SW480 (cell line): ENCODE measurements at places on chromosomes 13 and 19.

- peak; percentile 40 for DNase-seq
Measured at GRCh38 chr13:79451500-79451962, 29.4 kb upstream of the NDFIP2 start.

DNA sequence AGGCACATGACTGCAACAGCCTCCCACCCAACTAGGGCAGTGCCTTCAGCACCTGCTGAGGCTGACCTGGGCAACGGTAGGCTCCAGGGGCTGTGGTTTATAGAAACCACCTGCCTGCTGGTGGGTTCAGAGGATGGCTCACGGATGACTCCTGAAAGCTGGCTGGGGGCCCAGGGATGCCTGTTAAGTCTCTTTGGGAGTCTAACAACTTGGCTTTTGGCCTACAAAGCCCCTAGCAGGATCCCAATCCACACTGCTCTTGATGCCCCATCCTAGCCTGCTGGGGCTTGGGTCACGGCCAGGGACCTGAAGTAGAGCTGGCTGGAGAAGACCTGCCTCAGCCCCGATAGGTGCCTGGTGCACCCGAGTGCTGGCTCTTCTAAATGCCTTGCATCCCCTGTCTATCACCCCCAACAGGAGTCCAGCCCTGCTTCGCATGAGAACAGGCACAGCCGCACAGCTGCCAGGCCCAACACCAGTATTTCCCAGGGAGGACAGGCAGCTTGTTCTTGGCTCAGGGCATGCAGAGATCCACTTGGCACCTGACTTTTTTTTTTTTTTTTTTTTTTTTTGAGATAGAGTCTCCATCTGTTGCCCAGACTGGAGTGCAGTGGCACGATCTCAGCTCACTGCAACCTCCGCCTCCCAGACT, 9.1 kb upstream of the EPHX3 start:
- DNase-seq = no peak

DNA sequence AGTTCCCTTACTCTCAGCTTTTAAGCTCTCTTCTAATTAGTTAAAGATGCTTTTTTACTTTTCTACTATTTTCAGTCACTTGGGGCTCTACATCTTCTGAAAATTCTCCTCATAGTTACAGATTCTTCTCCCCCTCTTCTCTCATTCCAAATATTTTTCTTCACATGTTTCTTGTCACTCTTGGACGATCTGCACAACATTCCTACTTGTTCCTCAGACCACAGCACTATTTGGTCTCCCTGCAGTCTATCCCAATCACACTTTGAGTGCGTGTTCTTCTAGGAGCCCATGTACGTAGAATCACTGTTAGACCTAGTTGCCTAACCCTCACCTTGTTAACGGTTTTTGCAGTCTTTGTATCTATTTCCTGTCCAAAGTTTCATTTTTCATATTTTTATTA, 222.5 kb upstream of the SPRY2 start:
- DNase-seq = no peak

DNA sequence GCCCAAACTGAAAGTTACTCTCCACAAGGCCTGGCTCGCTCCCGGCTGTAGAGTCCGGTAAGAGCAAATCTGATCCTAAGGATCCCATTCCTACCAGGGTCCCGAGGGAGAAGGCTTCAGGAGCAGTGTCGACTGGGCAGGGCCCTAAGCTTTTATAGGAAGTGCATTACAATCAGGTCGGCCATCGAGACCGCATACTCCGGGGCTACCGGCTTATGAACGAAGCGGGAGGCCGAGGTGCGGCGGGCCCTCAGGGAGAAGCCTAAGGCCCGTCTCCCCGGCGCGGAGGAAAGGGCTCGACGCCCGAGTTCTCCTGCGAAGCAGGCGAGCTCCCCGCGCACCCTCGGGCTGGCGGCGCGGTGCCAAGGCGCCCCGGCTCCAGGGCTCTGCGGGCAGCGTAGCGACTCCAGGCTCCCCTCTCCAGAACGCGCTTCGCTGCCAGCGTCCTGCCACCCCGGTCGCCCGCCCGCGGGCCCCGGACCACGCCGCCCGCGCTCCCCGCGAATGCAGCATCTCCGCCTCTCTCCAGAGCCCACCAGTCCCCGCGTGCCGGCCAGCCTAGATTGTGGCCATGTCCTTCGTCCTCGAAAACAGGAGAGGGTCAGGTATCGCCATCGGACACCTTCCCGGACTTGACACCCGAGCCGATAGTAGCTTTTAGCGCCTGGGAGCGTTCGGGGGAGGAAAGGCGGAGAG, 1.4 kb downstream of the EFNB2 start:
- peak; percentile 59 for DNase-seq

DNA sequence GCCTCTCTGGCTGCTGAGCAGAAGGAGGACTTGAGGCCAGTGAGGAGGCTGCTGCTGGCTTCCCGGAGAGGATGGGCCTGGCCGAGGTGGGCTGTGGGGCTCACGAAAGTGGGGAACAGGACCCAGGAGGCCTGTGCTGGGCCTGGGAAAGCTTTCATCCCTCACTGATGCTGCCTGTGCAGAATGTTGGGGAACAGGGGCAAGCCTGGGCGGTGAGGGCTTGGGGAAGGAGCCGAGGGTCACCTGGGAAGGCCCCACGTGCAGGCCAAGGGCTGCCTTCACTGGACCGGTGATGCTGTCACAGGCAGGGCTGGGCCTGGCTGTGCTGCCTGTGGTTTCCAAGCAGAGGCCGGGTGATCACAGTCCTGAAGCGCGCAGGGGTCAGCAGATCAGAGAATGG, 9.4 kb downstream of the AP1M1 start:
- DNase-seq = no peak

GRCh38 chr19:37413313-37414084, 42.6 kb downstream of the ZNF527 start:
- no peak for DNase-seq

- peak; percentile 85 for DNase-seq
Measured at GRCh38 chr19:42176990-42177685, 40.3 kb downstream of the DEDD2 start.

DNA sequence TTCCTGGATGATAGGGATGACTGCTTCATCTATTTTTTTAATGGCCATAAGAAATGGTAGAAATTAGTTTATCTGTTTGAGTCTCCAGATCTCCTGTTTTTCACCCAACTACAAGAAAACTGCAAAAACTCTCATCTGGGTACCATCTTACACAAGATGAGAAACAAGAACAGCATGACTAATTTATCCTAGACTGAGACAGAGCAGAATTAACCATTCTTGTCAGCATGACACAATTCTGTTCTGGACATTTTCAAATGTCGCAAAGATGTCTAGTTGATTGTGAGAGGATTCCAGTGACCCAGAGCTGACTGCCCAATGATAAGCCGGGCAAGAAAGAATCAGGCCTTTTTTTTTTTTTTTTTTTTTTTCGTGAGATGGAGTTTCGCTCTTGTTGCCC, 12.8 kb downstream of the ZNF43 start:
- no peak for DNase-seq

DNA sequence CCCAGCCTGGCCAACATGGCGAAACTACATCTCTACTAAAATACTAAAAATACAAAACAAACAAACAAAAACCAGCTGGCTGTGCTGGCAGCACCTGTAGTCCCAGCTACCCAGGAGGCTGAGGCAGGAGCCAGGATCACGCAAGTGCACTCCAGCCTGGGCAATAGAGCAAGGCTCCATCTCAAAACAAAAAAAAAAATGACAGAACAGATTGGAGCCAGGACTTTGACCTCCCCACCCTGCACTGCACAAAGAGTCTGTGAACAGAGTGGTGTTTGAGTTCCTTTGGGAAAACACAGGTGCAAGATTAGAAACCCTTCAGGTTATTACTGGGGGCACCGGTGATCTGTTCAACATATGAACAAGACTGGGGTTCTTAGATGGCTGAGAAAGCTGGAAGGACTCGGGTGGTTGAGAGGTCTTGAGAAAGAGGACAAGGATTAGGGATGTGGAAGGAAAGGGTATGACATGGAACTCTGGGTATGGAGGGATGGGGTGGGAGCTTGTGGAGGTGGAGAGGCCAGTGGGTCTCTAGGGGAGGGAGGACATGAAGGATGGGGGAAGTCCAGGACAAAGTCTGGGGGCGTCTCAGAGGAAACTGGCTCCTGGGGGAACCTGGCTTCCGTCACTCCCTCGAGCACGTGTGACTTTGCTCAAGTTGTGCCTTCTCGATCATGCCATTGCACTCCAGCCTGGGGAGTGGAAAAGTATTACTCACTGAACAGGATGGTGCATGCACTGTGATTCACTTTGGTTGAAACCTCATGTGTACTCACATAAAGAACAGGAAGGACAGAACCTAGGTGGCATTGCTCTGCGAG, 25.9 kb downstream of the RCN3 start:
- no peak for DNase-seq

DNA sequence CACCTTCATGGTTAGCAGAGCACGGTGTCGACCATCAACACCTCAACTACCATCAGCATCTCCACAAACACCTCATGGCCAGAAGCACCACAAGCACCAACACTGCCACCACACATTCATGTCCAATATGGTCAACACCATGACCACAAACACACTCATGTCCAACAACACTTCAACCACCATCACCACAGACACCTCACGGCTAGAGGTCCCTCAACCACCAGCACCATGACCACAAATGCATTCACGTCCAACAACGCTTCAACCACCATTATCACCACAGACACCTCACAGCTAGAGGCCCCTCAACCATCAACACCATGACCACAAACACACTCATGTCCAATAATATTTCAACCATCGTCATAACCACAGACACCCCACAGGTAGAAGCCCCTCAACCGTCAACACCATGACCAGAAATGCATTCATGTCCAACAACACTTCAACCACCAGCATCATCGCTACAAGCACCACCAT, 10.2 kb downstream of the TRAPPC5 start:
- DNase-seq = no peak

- no peak for DNase-seq
Measured at GRCh38 chr13:36788276-36788675, 30.7 kb upstream of the RFXAP start.

GRCh38 chr13:99265162-99265800, 7.1 kb upstream of the GPR18 start:
- DNase-seq = no peak

- no peak for DNase-seq
Measured at GRCh38 chr19:55198651-55199050, 10.7 kb downstream of the PTPRH start.

- DNase-seq = no peak
Measured at GRCh38 chr19:33407140-33407551, 33.6 kb downstream of the CEBPG start.

- DNase-seq = no peak
Measured at GRCh38 chr19:33831825-33832224, 35.2 kb downstream of the KCTD15 start.

- no peak for DNase-seq
Measured at GRCh38 chr13:77397636-77398035, 70.7 kb upstream of the MYCBP2 start.

DNA sequence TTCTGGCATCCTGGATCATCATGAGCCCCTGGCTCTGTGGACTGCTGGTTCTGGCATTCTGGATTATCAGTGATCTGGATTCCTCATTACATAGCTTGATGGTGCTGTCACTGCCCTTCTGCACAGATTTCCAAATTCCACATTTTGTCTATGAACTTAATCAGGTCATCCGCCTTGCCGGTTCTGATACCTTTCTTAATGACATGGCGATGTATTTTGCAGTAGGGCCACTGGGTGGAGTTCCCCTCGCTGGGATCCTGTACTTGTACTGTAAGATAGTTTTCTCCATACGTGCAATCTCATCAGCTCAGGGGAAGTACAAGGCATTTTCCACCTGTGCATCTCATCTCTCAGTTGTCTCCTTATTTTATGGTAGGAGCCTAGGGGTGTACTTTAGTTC, 24.4 kb upstream of the OR7C2 start:
- DNase-seq = no peak

DNA sequence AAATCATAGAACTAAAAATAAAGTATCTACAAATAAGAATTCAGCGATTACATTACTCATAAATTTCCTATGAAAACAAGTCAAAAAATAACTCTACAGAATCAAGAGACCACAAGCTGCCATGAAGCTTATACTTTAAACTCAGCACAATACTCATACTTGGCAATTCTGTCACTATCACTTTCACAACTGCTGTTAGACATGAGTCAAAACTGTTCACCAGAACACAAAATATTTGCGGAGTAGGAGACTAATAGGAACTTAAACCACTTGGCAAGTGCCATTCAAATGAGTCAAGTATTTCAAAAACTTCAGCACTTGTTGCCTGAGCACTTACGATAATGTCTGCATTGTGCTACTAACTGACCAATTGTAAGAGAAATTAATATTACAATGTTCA, 387.8 kb upstream of the GPC6 start:
- peak; percentile 4 for DNase-seq

GRCh38 chr19:16841391-16841926, 12.3 kb downstream of the SIN3B start:
- DNase-seq = no peak

DNA sequence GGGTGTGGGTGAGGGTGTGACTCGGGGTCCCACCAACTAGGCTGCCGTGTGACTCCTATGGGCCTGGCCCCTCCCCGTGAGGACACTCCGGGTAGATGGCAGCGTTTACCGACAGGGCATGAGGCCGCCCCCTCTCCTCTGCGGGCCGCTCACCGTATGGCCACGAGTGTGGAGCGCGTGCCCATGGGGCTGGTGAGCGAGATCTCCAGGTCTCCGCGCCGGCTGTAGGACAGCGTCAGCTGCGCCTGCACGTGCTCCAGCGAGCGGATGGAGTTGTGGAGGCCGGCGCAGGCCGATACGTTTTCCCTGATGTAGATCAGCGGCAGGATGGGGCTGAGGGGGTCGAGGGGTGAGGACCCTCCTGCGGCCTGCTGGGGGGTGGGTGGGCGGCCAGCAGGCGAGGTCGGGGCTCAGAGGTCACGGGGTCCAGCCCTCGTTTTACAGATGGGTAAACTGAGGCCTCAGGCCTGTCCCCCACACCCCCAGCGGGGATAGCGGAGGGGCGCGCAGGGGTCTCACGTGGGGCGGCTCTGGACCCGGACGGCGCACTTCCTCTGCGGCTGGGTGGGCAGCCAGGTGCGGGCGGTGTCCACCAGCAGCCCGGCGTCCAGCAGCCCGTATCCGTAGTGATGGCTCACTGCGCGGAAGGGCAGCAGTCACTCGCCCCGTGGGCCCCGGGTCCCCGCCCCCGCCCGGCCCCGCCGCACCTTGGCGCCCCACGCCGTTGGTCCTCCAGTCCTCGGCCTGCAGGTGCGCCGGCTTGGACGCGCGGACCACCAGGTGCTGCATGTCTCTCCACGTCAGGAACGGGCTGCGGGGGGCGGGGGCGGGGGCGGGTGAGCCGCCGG, 4.3 kb upstream of the C19orf25 start:
- no peak for DNase-seq

DNA sequence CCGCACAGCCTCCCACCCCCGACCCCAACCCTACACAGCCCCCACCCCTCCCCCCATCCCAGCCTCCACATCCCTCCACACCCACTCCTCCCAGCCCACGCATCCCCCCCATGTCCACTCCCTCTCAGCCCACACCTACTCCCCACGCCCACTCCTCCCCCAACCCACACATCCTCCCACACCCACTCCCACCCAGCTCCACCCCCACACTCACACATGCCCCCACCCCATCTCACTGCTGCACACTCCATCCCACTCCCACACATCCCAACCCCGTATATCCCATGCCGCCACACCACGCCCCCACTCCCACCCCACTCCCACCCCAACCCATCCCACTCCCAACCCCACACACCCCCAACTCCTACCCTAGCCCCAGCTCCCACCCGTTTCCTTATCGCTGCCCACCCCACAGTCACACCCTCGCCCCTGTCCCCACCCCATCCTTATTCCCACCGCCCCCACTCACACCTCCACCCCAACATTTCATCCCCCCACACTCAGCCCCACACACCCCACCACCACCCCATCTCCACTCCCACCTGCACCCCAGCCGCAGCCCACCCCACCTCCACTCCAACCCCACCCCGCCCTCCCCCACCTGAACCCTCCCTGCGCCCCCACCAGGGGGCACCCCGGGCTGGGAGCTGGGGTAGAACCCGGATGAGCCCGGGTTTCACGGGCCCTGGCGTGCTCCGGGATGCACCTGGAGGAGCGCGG, 809 bp downstream of the TDRD12 start:
- DNase-seq = no peak
